ENCODE measurements at places on chromosomes 7 and 10. TPM values are rescaled to one million over a fixed set of nuclear protein-coding genes. Genes with fewer than 3 reads are reported as not detected.

GRCh38 chr10:133059093-133059470 lies 28.6 kb upstream of the ADGRA1 start:
- DNase-seq: peak; percentile 40

FZD8 gene
- total RNA-seq: 9.0 TPM

CYP26C1 gene
- total RNA-seq: 0.05 TPM

NUP42 gene
- 21.6 TPM for total RNA-seq

HOXA7 gene
- not detected for total RNA-seq

- DNase-seq: no peak
Observed at GRCh38 chr7:28448708-28449107, 36.4 kb downstream of the CREB5 start.

UNCX gene
- not detected for total RNA-seq

- DNase-seq: no peak
Observed at GRCh38 chr7:132430861-132431822, 145.1 kb downstream of the PLXNA4 start.

DNA sequence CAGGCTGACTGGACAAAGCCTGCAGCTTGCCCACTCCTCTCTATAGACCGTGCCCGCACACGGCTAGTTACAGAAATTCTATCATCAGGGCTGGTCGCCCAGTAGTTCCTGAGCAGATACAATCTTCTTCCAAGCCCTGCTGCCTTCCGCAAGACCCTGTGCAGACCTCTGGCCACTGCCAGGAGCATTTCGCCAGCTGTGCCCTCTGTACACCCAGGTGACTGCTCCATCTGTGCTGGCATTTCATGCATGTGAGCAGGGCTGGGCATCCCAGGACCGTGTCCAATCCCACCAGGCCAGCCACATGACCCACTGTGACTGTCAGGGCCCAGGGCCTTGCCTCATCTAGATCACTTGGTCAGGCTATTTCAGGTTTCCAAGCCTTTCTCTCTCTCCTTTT lies 36.9 kb downstream of the HSPA12A start:
- no peak for DNase-seq

ELMO1 gene
- 13.8 TPM for total RNA-seq

TRIM73 gene
- 0.41 TPM for total RNA-seq

GRCh38 chr10:97297556-97298222 lies 5.3 kb upstream of the ARHGAP19 start:
- DNase-seq: no peak

DNA sequence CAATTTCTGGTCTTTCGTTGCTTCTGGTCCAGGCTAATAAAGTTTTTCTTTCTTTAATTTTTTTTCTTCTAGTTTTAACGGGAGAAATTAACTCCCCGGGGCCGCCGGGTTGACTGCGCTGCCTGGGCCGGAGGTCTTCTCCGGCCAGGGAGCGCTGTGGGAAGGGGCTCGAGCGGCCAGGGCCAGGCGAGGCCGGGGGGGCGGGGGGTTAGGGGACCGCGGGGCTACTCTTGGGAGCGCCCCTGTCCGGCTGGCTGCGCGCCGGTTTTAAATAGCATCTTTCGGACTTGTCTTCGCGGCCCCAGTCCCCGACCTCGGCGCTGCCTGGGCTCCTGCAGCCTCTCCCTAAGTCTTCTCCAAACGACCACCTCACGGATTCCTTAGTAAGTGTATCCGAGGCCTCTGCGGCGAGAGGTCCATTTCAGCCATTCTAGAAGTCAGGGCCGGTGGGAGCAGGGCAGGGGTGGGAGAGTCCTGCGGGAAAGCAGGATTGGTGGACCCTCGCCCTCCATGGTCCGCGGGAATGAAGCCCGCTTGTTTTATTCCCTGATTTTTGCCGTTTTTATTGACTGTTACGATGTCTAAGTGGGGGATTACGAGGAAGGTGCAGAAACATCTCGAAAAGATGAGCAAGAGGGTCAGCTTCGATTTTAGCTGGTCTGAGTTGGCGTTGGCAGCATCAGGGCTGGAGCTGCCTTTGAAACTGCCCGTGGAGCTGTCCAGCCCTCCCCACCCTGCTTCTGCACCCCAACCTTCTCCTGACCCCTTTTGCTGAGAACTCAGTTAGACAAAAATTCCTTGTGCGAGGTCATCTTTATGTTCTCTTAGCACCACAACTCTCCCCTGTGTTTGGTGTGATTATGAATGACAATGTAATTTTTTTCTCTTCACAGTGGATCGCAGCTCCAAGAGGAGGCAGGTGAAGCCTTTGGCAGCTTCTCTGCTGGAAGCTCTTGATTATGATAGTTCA lies 555 bp downstream of the PHF14 start:
- no peak for DNase-seq

CLEC2L gene
- total RNA-seq: not detected

DNA sequence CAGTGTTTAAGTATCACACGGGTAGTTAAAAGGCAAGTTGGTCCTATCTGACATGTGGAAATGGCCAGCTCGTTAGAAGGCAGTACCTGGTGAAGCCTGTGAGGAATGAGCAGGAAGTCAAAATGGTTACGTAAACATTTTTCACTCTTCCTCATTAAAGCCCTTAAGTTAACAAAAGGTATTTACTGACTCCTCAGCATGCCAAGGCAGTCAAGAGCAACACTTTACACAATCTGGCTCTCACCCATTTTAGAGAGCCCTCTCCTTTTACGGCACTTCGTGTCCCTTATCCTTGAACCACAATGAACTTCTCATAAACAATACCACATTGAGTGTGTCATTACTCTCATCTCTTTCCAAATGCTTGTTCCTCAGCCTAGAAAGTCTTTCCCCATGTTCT lies 11.0 kb upstream of the RSBN1L start:
- DNase-seq: no peak

- DNase-seq: no peak
Observed at GRCh38 chr10:6195376-6195775, 7.4 kb upstream of the PFKFB3 start.

DNA sequence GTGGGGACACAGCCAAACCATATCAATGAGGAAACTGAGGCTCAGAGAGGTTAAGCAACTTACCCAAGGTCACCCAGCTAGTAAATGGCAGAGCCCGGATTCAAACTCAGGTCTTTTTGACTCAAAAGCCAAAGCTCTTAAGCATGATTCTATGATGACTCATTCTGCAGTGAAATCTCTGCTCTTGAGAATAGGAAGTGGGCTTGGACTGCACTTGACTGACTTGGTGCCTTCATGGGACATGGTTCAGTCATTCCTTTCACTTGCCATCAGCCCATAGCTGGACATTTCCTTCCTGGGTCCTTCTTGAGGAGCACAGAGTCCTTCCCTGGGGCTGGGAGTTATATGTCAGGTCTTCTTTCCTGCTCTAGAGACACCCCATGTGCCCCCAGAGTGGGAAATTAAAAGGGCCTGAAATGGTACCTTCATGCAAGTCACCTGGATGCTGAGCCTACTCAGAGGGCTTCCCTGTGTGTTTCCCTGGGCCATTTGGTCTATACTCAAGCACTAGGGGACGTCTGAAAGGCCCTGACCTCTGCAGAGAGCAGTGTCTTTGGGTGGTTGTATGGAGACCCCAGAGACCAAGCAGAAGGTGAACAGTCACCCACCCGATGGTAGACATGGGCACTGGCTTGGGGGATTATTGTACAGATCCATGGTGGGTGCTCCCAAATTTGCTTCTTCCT lies 62.4 kb upstream of the SDK1 start:
- no peak for DNase-seq

- no peak for DNase-seq
Observed at GRCh38 chr10:128622706-128623105, 496.5 kb upstream of the MKI67 start.

DLX6 gene
- total RNA-seq: not detected

GRCh38 chr7:1236132-1236661 lies 3.5 kb downstream of the UNCX start:
- DNase-seq: peak; percentile 11

DNA sequence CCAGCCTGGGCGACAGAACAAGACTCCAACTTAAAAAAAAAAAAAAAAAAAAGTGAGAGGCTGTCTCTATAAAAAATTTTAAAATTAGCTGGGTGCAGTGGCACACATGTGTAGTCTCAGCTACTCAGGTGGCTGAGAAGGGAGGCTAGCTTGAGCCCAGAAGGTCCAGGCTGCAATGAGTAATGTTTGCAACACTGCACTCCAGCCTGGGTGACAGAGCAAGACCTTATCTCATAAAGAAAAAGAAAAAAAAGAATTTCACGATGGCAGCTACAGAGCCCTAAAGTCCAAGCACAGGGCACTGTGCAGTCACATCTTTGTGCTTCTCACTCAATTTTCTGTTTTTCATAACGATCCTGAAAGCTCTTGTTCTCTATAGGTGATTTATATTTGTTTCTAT lies 209.5 kb upstream of the KCTD7 start:
- DNase-seq: no peak

DNA sequence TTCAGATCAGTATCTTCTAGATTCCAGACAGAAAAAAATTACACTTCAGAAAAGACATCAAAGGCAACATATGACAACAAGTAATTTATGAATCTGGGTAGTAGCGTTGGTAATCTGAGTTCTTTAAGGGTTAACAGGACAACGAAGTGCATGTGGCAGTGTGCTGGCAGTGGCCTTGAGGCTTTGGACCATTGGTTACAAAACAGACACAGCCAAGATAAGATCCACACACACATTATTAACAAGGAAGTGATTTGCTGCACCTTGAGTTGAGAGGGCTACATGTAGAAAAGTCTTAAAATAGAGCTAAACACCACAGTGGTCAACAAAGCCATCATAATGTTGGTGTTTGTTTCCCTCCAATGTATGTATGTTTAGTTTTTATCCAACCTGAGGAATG lies 40.6 kb downstream of the AKR1D1 start:
- DNase-seq: no peak

C7orf33 gene
- not detected for total RNA-seq

DNA sequence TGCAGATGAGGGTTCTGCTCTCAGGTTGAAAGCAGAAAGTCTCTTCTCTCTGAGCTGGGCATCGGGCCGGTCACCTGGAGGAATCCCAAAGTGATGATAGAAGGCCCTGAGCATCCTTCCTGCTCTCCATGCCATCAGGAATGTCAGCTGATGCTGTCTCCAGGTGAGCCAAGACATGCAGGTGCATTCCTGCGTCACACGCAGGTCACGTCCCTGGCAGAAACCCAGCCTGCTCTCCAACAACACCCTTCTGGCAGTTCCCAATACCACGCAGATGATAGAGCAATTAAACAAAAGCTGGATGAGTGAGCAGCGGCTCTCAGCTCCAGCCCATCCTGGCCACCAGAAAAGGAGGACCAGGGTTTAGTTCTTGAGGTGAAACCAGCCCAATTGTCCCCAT lies 6.9 kb upstream of the WIPI2 start:
- no peak for DNase-seq

GATA3 gene
- 1.3 TPM for total RNA-seq

DNA sequence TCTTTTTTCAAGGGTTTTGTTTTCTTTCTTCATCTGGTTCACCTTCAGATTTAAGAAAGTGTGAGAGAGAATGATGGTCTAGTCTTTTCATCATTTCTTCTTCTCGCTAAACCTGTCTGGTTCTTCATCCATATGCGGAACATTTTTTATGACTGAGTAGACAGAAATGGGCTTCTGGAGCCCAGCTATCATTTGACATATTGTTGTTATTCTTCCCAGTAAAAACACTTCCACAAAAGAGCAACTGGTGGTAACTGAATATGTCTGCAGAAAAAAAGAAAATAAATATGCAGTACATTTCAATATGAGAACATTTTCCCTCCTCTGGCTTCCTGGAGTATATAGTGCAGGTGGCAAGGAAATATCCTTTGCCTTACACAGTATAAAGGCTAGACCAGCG lies 209.5 kb downstream of the JCAD start:
- DNase-seq: no peak

DNA sequence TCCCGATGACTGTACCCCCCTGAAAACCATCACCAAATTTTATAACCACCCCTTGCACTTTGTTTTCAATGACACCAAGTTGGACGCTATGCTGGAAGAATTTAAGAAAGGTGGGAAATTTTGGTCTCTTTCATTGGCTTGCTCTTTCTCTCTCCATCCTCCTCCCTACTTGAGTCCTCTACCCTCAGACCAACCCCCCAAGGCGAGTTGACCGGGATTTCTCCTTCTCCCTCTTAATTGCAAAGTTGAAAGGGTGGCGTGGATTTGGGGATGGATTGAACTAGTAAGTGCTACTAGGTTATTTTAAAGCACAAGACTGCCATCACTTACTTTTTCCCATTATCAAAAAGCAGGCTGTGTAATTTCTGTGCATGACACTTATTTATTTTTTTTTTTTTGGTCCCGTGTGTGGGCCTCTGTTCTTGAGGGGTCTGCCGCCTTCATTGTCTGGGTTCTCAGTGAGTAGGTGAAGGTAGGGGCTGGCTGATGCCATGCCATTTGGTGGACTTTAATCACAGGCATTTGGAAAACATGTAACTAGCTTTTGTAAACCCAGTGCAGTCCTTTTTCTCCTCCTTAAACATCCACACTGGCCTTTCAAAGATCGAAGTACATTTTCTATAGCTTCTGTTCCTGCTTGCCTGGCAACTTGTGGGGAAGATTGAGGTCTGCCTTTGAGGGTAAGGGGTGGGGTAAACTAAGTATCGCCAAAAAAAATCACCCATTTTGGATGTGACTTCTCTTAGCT lies 2.1 kb downstream of the CNNM2 start:
- DNase-seq: no peak

All from Right ventricle myocardium inferior (tissue), 1 donor.